ENCODE measurements at places on chromosomes 7 and 10. TPM values are rescaled to one million over a fixed set of nuclear protein-coding genes. Genes with fewer than 3 reads are reported as not detected.

The SPDYE2B gene
- total RNA-seq = not detected

The SLC16A9 gene
- total RNA-seq = 1.0 TPM

The GIMAP6 gene
- total RNA-seq = 35.9 TPM

The INHBA gene
- 0.77 TPM for total RNA-seq

The SAP25 gene
- total RNA-seq = 10.6 TPM

The CYP2C19 gene
- not detected for total RNA-seq

The FANK1 gene
- 1.7 TPM for total RNA-seq

The BMPER gene
- total RNA-seq = not detected

The OR2A42 gene
- not detected for total RNA-seq

The LEP gene
- not detected for total RNA-seq

The DPYSL4 gene
- total RNA-seq = 65.2 TPM

The BEND7 gene
- total RNA-seq = not detected

The LRRD1 gene
- not detected for total RNA-seq

The CRTAC1 gene
- total RNA-seq = not detected

The THNSL1 gene
- 6.7 TPM for total RNA-seq

- no peak for DNase-seq
Observed at GRCh38 chr10:60246382-60246781, 143.3 kb downstream of the ANK3 start.

GRCh38 chr7:158898025-158898424 lies 41.7 kb downstream of the DYNC2I1 start:
- DNase-seq = no peak

DNA sequence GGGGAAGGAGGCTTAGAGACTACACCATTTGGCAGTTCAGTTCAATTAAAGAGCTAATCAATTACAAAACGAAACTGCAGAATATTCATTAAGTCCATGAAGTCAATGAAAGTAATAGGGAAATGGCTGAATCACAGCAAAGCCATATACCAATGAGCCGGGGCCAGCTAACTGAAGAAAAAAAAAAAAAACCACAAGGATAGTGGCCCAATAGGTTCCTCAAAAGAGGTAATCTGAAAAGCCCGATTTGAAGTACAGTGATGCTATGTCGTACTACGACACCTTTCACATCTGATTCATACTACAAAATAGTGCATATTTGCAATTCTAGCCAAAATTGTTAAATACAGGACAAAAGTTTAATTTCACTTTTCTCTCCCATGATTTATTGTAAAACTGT lies 2.5 kb downstream of the ARHGAP12 start:
- no peak for DNase-seq

DNA sequence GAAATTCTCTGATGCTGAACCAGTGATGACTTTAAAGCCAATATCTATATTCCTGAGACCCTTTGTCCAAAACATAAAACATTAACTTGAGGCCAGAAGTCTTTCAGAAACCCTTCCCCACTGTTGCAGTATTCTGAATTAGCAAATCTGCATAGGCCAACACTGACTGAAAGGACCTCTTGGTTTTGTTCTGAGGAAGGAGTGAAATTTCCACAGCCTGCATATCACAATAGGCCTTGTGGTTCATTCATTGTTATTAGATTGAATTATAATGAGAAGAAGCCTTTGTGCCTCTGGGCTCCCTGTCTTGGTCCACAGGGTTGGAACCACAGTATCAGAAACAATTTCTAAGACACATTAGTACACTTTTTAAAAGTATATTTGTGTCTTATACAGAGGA lies 90.3 kb downstream of the CCNY start:
- no peak for DNase-seq

GRCh38 chr7:120311028-120311788 lies 38.2 kb downstream of the KCND2 start:
- no peak for DNase-seq

- no peak for DNase-seq
Observed at GRCh38 chr10:130050721-130051120, 59.9 kb downstream of the C10orf143 start.

GRCh38 chr10:31187607-31188210 lies 131.3 kb upstream of the ZEB1 start:
- no peak for DNase-seq

DNA sequence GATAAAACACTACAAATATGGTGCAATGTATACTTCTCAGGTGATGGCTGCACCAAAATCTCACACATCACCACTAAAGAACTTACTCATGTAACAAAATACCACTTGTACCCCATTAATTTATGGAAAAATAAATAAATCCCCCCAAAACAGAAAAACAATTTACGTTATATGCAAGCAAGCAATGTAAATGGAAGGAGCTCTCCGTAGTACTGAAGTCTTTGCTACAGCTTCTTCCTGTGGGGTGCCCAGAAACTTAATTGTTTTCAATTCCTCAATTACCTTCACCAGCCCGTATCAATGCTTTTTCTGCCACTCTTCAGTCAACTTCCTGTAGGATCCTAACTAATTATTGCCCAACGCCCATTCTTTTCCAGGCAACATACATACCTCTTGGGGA lies 138.1 kb downstream of the RELN start:
- DNase-seq = no peak

DNA sequence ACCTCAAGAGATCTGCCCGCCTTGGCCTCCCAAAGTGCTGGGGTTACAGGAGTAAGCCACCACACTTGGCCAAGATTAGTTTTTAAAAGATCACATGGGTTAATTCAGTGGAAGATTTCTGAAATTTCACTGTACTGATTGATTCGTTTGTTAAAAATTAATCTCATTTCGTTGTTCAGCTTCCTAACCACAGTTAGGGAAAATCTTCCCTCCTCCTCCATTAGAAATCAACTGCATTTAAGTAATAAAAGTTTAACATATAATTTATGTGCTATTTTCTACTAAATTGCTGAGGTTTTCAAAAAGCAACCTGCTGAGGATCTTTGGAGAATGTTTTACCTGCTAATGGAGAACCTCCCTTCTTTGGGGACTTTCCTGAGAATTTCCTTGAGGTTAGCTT lies 522.4 kb downstream of the GATA3 start:
- no peak for DNase-seq

DNA sequence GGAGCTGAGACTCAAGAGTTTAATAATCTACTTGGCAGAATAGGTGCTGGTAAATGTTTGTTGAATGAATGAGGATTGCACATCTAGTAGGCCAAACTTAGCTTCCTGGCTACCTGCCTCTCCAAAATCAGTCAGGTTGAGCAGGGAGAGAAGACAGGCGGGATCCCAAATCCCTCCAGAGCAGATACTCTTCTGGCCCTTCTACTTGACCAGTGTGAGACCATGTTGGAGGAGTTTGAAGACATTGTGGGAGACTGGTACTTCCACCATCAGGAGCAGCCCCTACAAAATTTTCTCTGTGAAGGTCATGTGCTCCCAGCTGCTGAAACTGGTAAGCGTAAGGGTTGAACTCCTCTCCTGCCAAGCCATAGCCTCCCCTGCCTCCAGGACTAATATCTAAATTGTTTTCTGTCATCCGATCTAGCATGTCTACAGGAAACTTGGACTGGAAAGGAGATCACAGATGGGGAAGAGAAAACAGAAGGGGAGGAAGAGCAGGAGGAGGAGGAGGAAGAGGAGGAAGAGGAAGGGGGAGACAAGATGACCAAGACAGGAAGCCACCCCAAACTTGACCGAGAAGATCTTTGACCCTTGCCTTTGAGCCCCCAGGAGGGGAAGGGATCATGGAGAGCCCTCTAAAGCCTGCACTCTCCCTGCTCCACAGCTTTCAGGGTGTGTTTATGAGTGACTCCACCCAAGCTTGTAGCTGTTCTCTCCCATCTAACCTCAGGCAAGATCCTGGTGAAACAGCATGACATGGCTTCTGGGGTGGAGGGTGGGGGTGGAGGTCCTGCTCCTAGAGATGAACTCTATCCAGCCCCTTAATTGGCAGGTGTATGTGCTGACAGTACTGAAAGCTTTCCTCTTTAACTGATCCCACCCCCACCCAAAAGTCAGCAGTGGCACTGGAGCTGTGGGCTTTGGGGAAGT lies 2.2 kb upstream of the MBLAC1 start:
- no peak for DNase-seq

DNA sequence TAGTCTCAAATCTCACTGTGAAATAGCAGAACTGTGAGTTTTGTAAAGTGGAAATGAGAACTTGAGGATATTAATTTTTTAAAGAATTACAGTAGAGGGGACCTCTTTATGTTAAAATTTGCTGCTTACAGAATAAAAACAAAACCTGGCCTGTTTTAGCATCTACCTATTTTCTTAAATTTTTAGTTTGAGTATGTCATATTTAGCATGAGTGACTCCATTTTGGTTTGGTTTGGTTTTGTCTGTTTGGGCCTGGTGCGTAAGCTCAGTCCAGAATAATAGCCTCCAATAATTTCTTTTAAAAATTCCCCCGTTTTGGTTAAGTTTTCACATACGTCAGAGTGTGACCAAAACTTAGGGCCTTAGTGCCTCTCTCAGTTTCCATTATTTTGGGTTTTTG lies 152.0 kb upstream of the ZNF92 start:
- no peak for DNase-seq

GRCh38 chr7:155921086-155921803 lies 109.0 kb upstream of the SHH start:
- DNase-seq = no peak

DNA sequence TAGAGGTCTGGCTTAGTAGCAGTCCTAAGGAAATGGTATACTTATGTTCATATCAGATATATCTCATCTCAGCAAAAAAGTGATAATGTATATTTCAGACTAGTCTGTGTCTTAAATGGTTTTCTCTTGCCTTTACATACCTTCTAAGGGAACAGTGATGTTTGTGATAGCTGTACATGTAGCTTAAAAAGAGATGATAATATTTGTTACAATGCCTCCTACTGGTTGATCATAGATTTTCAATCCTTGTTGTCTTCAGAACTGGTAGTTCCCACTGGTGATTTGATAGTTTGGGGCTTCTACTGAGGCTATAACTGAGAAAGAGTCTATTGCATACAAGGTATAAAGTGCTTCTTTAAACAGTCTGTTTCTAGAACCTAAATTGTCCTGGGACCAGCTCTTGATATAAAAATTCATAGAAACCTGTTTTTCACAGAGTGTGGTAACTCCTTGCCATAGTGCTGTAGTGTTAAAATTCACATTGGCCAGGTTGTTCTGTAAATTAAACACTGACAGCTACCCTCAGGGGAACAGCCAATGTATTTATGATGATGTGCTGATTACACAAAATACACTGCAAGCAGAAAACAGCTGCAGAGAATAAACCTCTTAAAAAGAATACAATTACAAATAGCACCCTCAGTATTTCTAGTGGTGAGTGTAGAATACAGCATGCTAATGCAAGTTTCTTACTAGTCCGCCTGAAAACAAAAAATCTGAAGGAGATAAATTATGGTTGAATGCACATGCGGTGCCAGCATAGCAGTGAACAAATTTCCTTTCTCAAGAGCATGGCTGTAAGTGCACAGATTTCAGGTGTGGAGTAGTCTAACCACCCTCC lies 90.3 kb downstream of the BTRC start:
- DNase-seq = no peak

GRCh38 chr7:94449151-94449725 lies 54.5 kb downstream of the COL1A2 start:
- no peak for DNase-seq

DNA sequence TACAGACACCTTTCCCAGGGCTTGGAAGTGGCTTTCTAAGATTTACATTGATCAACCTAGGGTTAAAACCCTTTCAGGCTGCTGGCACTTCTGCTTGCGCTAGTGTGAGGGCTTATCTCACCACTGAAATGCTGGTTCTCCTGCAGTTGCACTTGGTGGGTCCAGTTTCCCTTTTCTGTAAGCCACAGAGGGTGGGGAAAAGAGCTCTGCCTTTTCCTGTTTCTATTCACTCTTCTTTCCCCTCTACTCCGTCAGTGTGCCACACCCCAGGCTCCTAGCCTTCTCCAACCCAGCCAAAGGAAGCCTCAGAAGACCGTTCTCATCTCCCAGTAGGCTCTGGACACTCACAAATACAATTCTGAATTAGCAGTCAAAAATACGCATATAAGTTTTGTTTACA lies 19.0 kb upstream of the CAPZA2 start:
- DNase-seq = no peak

GRCh38 chr7:92242972-92243371 lies 2.7 kb downstream of the KRIT1 start:
- DNase-seq = no peak

DNA sequence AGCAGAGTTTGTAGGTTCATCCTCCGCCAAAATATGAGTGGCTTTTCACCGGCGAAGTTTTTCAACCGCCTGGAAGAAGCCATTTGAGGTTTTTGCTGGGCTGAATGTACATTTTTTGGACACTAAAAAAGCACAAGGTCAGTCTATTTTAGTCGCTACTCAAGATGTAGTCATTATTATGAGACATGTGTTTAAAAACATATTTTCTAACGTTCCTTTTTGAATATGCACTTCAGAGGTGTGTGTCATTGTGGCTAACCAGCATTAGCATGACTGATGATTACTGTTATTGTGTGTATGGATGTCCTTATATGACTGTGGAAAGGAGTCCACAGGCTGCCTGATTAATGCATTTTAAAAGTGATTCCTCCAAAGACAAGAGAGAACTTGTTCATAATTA lies 605.4 kb downstream of the INHBA start:
- DNase-seq = no peak

GRCh38 chr10:106980495-106981451 lies 183.7 kb downstream of the SORCS1 start:
- DNase-seq = no peak

Measured in activated naive CD4-positive, alpha-beta T cell treated with anti-CD3 and anti-CD28 coated beads, Interleukin-2, amount 50 U/mL, for 72 hours (primary cell).